ENCODE measurements at places on chromosomes 12 and 14.

- no peak for DNase-seq
These were observed 65.9 kb upstream of the ARHGAP5 start for GRCh38 chr14:32011225-32011624.

DNA sequence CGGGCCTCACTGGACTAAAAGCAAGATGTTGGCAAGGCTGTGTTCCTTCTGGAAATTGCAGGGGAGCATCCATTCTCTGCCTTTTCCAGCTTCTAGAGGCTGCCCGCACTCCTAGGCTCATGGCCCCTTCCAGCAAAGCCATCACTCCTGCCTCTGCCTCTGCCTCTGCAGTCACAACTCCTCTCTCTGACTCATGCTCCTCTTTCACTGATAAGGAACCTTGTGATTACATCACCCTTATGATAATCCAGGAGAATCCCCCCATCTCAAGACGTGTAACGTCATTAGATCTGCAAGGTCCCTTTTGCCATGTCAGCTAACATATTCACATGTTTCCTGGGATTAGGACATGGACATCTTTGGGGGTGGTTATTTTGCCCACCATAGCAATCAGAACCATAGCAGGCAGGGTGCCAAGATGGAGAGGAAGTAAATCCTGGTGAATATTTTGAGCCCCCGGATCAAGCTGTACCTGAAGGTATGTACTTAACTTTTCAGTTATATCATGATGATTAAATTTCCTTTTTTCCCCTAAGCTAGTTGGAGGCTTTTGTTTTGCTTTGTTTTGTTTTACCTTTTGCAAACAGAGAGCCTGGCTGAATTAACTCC lies 123.6 kb downstream of the SCARB1 start:
- DNase-seq = peak; percentile 84

- peak; percentile 61 for DNase-seq
These were observed 10.0 kb downstream of the LRCOL1 start for GRCh38 chr12:132600048-132601032.

GRCh38 chr12:52383331-52383730 lies 2.1 kb downstream of the KRT84 start:
- DNase-seq = no peak

DNA sequence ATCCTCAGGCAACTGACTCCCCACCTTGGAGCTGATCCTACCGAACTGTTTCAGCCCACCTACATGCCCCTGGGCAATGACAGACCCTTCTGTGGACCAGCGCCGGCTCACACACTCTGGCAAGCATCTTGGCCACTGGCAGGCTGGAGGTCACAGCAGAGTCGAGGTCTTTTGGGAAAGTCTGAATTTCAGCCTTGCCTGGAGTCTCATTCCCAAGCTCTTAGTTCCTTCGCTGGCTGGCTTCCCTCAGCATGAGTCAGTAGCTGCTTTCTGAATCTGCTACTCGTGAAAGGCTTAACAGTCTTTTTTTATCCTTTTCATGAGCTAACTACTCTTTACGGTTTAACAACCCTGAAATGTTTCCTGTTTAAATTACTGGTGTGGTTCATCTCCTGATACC lies 44.5 kb downstream of the ASCL4 start:
- no peak for DNase-seq

DNA sequence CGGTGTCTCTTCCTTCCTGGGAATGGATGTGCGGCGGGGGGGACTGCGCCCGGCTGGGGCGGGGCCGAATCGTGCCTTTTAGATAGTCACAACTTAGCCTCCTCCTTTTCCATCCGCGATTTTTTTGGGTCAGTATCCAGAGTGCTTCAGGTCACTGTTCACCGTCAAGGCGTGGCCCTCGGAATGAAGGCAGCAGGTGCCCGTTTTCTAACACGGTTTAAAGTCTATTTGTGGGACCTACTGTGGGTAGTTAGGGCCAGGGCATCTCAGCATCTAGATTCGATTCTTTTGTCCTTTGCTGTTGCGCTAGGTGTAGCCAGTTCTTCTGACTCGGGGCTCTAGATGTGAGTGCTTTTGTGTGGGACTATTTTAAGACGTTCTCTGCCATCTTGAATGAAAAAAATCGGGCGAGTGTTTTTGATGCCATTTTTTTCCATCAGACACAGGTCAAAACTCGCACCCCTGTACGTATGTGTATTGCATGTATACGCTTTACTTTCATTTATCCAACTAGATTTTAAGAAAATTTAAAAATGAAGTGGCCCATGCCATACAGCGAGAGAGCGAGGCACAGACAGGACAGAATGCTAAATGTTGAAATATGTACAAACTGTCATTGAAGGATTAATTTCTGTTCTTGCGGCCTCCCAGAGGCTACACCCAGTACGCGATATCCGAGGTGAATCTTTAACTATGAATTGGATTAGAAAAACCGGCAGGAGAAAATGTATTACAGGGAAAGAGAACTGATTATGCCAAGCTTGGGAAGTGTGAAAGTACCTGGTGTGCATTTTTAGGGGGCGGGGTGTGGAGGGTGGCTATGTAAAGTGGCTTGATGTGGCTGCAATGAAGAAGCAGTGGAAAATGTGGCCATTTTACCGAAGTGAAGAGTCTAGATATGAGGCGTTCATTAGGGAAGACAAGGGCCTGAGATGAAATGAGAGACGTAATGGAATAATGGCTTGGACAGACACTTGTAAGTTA lies 835 bp downstream of the VEZT start:
- DNase-seq = peak; percentile 44
